CD4-positive, alpha-beta memory T cell (primary cell): ENCODE measurements at places on chromosomes 3 and 15. TPM values are rescaled to one million over a fixed set of nuclear protein-coding genes. Genes with fewer than 3 reads are reported as not detected.

DNA sequence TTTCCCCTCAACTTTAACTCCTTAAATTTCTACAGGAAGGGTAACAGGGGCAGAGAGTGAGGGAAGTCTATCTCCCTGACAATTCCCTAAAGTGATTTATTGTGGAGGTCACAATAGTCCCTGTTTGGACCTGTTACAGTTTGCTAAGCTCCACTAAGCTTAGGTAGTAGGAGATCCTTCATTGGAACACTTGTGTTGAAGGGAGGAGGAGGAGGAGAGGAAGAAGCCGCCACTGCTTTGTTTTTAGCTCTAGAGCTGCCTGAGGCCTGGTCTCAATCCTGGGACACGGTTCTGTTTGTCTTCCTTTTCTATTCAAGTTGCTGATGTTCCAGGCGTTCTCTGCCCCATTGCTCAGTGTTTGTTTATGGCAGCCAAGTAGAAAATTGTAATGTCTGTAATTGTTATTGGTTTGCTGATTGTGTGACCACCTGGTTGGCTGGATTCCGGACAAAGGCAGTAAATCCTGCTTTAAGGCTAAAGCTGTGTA is 48.4 kb downstream of the HES1 start:
- no peak for DNase-seq
- H3K27ac ChIP-seq, result no peak overlapping the region
- no peaks in the 10 kb centered on the region for H3K36me3 ChIP-seq
- no peaks in the 10 kb centered on the region for H3K27me3 ChIP-seq
- H3K4me3 ChIP-seq, result no peak overlapping the region
- no peaks in the 10 kb centered on the region for H3K4me1 ChIP-seq

GRCh38 chr3:157493627-157494550 is 9.3 kb downstream of the VEPH1 start:
- DNase-seq, result no peak
- no peaks in the 10 kb centered on the region for H3K36me3 ChIP-seq
- H3K27me3 ChIP-seq, result no peaks in the 10 kb centered on the region
- no peaks in the 10 kb centered on the region for H3K4me1 ChIP-seq
- no peak overlapping the region for H3K27ac ChIP-seq
- H3K4me3 ChIP-seq, result no peak overlapping the region

- no peak overlapping the region for H3K27ac ChIP-seq
- no peaks in the 10 kb centered on the region for H3K27me3 ChIP-seq
- no peak for DNase-seq
Observed at GRCh38 chr3:42652251-42652610, 1.3 kb upstream of the ZBTB47 start.

DNA sequence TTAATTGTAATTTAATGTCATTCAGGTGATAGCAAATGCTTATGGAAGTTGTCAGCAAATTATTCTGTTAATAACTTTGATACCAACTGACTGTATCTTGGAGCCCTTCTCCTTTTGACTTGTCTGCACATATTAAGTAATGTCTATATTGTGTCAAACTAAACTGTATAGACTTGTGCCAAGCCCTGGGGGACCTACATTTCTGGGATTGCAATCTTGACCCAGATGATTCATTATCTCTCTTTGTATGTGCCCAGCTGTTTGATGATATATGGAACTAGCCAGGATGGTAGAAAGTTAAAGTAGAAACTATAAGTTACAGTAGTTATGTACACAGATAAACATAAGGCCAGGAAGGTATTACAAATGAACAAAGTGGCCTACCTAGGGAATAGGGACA is 402.8 kb upstream of the RARB start:
- no peak overlapping the region for H3K4me3 ChIP-seq
- DNase-seq, result no peak
- no peak overlapping the region for H3K27ac ChIP-seq
- H3K36me3 ChIP-seq, result no peaks in the 10 kb centered on the region

BFSP2 gene
- not detected for total RNA-seq

GOLGA6L10 gene
- 3.0 TPM for total RNA-seq
